ENCODE measurements at places on chromosomes 3 and 15. TPM values are rescaled to one million over a fixed set of nuclear protein-coding genes. Genes with fewer than 3 reads are reported as not detected.

SERPINI2 gene
- total RNA-seq = not detected

CPN2 gene
- total RNA-seq = not detected

A4GNT gene
- not detected for total RNA-seq

DNA sequence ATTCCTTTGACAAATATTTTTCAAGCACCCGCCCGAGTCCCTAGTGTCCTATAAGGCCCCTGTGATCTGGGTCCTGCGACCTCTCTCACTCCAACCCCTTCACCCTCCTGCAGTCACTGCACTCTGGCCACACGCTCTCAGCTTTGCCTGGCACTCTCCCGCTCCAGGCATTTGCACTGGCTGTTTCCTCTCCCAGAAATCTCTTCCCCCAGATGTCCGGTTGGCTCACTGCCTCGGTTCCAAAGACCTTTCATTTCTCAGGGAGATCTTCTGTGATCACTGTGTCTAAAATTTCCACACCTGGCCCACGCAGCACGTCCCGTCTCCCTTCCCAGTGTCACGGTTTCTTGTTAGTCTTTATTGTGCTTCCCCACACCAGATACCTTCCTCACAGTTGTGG is 97.4 kb downstream of the WNT7A start:
- H3K4me1 ChIP-seq = no peaks in the 10 kb centered on the region
- no peaks in the 10 kb centered on the region for H3K36me3 ChIP-seq
- H3K4me3 ChIP-seq = no peak overlapping the region
- no peak overlapping the region for H3K27ac ChIP-seq

- no peaks in the 10 kb centered on the region for H3K36me3 ChIP-seq
- no peak overlapping the region for H3K27ac ChIP-seq
- H3K27me3 ChIP-seq = peaks cover 18% of the 10 kb centered on the region
- DNase-seq = no peak
Observed at GRCh38 chr3:65597226-65597951, 441.3 kb downstream of the MAGI1 start.

DNA sequence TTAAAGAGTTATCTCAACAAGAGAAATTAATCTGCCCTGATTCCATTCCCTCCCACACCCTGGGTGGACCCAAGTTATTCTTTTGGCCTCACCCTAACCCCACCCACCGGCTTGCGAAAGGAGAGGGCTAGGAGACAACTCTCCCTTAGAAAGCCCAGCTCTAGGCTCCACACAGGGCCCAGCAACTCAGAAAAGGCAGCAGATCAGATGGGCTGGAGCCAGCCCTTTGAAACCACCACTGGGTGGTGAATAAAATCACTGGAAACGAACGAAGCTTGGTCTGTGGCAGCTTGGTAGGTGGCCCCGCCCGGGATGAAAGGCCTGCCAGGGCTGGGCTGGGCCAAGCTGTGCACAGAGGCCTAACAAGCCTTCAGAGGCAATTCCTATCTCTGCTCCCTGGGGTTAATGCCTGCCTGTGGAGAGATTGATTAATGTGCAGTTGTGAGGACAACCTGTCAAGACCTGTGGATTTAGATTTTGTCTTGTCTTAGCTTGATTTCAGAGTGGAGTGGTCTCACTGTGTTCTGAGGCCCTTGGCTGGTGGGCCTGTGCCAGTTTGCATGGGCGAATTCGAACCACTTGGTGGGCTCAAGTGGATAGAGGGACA is 38.8 kb downstream of the BHLHE40 start:
- H3K4me1 ChIP-seq = peaks cover 82% of the 10 kb centered on the region
- no peaks in the 10 kb centered on the region for H3K27me3 ChIP-seq
- H3K4me3 ChIP-seq = no peak overlapping the region
- DNase-seq = no peak
- H3K36me3 ChIP-seq = no peaks in the 10 kb centered on the region
- H3K27ac ChIP-seq = no peak overlapping the region

- H3K27ac ChIP-seq = no peak overlapping the region
- H3K27me3 ChIP-seq = peaks cover 16% of the 10 kb centered on the region
Observed at GRCh38 chr15:42106288-42106687, 11.9 kb upstream of the PLA2G4D start.

GRCh38 chr15:34335176-34336032 is 2.2 kb downstream of the SLC12A6 start:
- H3K4me3 ChIP-seq = peak overlapping the region; percentile 99
- H3K27me3 ChIP-seq = no peaks in the 10 kb centered on the region
- H3K27ac ChIP-seq = peak overlapping the region; percentile 99
- H3K4me1 ChIP-seq = peaks cover 72% of the 10 kb centered on the region
